ENCODE measurements at places on chromosomes 16 and 17.
A peak's percentile ranks its signal among the peaks of the same experiment; 100 is the strongest.

DNA sequence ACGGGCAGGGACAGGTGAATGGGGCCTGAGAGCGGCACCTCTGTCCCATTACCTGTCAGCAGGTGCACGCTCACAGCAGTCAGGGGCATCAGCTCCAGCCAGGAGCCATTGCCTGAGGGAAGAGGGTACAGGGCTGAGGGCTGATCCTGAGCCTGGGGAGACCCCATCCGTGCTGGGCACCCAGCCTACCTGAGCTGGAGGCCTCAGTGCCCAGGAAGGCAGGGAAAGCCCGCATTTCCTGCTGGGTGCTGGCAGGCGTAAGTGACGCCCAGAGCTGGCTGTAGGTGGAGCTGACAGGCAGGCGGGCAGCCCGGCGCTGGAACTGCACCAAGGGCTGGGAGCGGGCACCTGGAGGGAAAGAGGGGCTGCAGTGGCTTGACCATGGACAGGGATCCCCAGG lies 7.4 kb downstream of the FAM171A2 start:
- DNase-seq: no peak

GRCh38 chr17:73098919-73099318 lies 6.4 kb upstream of the SLC39A11 start:
- DNase-seq: no peak

DNA sequence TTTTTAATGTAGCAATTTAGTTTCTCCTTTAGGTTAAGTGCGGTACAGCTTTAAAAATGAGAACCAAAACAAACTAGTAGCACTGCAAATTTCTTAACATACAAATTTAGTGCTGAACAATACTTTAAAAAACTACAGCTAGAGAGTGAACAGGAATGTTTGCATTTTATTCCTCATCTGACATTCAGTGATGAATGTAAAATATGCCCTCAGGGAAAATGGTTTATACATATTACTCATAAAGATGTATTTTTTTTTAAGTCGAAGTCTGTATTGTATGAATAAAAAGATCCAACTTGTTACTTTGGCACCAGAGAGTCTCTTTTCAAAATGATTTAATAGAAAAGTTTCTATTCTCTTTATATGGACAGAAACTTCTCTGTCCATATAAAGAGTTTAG lies 96.8 kb downstream of the BRIP1 start:
- DNase-seq: peak; percentile 81

GRCh38 chr17:68805609-68806008 lies 149.6 kb downstream of the ABCA8 start:
- DNase-seq: no peak

- no peak for DNase-seq
Observed at GRCh38 chr16:87219287-87219909, 97.8 kb downstream of the C16orf95 start.

DNA sequence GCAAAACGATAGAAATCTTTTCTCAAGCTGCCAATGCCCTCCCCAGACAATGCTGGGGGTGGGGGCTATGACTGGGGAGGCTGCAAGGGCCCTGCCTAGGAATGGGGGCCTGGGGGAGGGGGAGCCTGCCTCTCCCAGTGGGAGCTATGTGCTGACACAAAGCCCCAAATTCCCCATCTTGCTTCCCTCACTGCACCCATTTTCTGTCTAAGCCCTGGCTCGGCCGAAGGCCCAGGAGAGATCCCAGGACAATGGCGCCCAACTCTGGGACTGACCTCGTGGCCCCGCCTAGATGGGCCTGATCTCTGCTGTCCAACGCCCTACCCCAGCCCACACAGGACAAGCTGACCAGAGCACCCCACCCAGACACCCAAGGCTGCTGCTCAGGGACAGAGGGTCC lies 11.1 kb upstream of the KCNJ12 start:
- DNase-seq: no peak

- DNase-seq: peak; percentile 32
Observed at GRCh38 chr16:27665881-27666280, 115.9 kb downstream of the KATNIP start.

DNA sequence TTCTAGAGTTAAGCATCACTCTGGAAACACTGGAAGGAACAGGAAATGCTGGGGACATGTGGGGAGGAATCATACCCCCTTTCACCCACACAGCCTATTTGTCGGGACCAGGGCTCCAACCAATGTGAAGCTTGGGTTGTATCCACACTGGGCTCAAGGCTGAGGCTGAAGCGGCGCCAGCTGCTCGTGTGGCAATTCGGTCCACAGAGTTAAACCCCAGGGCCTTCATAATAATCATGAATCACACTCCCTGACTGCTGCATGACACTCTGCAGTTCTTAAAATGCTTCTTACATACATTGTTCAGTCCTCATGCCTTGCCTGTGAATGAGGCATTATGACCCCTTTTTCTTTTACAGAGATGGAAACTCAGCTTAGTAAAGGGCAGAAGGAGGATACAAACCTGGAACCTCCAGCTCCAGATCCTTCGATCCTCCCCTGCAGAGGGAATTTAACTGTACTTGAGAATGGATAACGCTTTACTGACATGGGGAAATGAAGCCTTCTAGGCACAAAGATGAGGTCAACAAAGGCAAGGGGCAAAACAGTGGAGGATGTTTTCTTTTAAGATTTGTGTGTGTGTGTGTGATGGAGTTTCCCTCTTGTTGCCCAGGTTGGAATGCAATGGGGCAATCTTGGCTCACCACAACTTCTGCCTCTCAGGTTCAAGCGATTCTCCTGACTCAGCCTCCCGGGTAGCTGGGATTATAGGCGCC lies 72.7 kb downstream of the SOX9 start:
- peak; percentile 17 for DNase-seq

DNA sequence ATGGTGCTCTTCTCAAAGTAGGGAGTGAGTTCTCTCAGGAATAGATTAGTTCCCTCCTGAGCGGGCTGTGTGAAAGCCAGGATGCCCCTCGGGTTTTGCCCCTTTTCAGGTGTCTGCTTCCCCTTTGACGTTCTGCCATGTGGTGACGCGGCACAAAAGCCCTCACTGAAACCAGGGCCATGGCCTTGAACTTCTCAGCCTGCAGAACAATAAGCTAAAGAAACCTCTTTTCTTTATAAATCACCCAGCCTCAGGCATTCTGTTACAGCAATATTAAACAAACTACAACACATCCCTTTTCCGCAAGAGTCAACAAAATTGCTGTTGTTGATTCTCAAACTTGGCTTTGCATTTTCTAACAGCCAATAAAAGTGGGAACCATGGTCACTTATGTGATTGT lies 15.5 kb upstream of the CACNG5 start:
- DNase-seq: no peak

All from fibroblast of skin of back (primary cell).